ENCODE measurements at places on chromosomes 7 and 10. TPM values are rescaled to one million over a fixed set of nuclear protein-coding genes. Genes with fewer than 3 reads are reported as not detected.

FGFR2 gene
- 13.5 TPM for polyA plus RNA-seq

IDI2 gene
- polyA plus RNA-seq: not detected

FEZF1 gene
- polyA plus RNA-seq: not detected

GPR146 gene
- polyA plus RNA-seq: 18.4 TPM

FBXL13 gene
- polyA plus RNA-seq: 0.38 TPM

SNX10 gene
- 16.1 TPM for polyA plus RNA-seq

FANK1 gene
- 1.2 TPM for polyA plus RNA-seq

RNF32 gene
- polyA plus RNA-seq: not detected

C10orf53 gene
- polyA plus RNA-seq: not detected

HECW1 gene
- 0.22 TPM for polyA plus RNA-seq

RASSF4 gene
- polyA plus RNA-seq: 58.3 TPM

RARRES2 gene
- polyA plus RNA-seq: 478 TPM

ZNF853 gene
- polyA plus RNA-seq: 2.7 TPM

CTAGE8 gene
- 1.0 TPM for polyA plus RNA-seq

RASA4B gene
- polyA plus RNA-seq: 12.6 TPM

MACC1 gene
- under 0.01 TPM for polyA plus RNA-seq

SLC4A2 gene
- polyA plus RNA-seq: 63.7 TPM

ADAMTS14 gene
- under 0.01 TPM for polyA plus RNA-seq

ACHE gene
- polyA plus RNA-seq: 2.4 TPM

GIMAP1 gene
- polyA plus RNA-seq: 6.9 TPM

PKD1L1 gene
- polyA plus RNA-seq: 0.68 TPM

CPN1 gene
- not detected for polyA plus RNA-seq

HYAL4 gene
- polyA plus RNA-seq: not detected

FOXI2 gene
- polyA plus RNA-seq: 0.10 TPM

TRIM73 gene
- 4.8 TPM for polyA plus RNA-seq

TET1 gene
- 0.27 TPM for polyA plus RNA-seq

CELF2 gene
- 3.5 TPM for polyA plus RNA-seq

ZNF467 gene
- polyA plus RNA-seq: 6.2 TPM

STAG3 gene
- polyA plus RNA-seq: not detected

PRLHR gene
- 0.09 TPM for polyA plus RNA-seq
